ENCODE measurements at places on chromosomes 1 and 21. TPM values are rescaled to one million over a fixed set of nuclear protein-coding genes. Genes with fewer than 3 reads are reported as not detected.

The C4BPA gene
- not detected for total RNA-seq

The RBP7 gene
- total RNA-seq, result not detected

The ALPL gene
- not detected for total RNA-seq

The CCDC185 gene
- total RNA-seq, result not detected

The C1orf50 gene
- 3.3 TPM for total RNA-seq

The S100A2 gene
- total RNA-seq, result 1.5 TPM

The SPRR2E gene
- not detected for total RNA-seq

The PTPRC gene
- not detected for total RNA-seq

The CYP4B1 gene
- total RNA-seq, result not detected

The ASH1L gene
- total RNA-seq, result 37.5 TPM

The MAST2 gene
- 31.1 TPM for total RNA-seq
